Pancreas (tissue), 10 donors: ENCODE measurements at places on chromosomes 2 and 18. TPM values are rescaled to one million over a fixed set of nuclear protein-coding genes. Genes with fewer than 3 reads are reported as not detected.

The HTR2B gene
- total RNA-seq: 0.78 TPM

The LYG2 gene
- total RNA-seq: not detected

- H3K4me3 ChIP-seq: no peak overlapping the region
- H3K27me3 ChIP-seq: no peaks in the 10 kb centered on the region
- no peaks in the 10 kb centered on the region for H3K4me1 ChIP-seq
- no peak overlapping the region for H3K27ac ChIP-seq
- no peaks in the 10 kb centered on the region for H3K36me3 ChIP-seq
Observed at GRCh38 chr2:19763731-19764130, 138.1 kb downstream of the TTC32 start.

GRCh38 chr2:131673400-131674173, 145.9 kb downstream of the CCDC74A start:
- peak; percentile 82 for DNase-seq
- H3K27ac ChIP-seq: no peak overlapping the region
- H3K27me3 ChIP-seq: no peaks in the 10 kb centered on the region
- H3K36me3 ChIP-seq: no peaks in the 10 kb centered on the region
